ENCODE measurements at places on chromosomes 6 and 20.

DNA sequence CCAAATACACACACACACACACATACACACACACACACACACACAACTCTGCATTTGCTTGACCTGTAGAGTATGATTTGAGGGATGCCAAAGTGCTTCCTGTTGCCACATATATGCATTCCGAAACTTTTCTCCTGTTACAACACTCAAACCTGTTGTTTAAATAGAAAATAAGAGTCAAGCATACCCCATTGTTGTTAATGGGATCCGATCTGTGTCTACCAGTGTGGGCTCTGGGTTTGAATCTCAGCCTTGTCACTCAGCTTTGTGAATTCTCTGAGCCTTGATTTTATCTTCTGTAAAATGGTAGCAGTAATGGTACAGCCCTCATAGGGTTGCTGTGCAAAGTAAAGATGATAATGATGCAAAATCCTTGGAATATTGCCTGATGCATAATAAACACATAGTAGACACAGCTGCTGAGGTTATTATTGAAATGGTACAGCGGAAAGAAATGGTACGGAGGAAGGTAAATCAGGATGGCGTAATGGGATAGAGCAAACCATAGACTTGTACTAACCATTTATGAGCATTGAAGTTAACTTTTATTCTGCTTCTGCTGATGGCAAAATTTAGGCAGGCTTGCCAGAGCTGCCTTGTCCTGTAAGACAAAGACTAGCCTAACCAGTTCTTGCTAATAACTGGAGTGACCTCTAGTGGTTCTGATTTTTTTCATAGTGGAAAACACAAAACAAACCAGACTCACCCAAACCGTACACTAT lies 113.5 kb upstream of the PHACTR1 start:
- DNase-seq = no peak

DNA sequence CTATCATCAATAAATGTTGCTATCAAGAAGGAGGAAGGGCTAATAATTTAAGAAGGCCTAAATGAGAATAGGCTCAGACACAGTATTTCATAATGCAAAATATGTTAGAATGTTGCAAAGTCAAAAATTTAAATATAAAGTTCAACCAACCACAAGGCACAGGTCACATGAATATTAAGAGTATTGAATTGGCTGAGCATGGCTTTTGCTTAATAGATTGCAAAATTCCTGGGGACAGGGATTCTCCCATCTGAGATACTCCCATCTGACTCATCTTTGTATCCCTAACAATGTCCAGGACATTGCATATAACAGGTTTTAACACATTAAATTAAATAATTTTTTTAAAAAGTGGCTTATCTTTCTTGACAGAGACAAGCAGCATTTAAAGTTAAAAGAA lies 32.9 kb upstream of the UTRN start:
- no peak for DNase-seq

DNA sequence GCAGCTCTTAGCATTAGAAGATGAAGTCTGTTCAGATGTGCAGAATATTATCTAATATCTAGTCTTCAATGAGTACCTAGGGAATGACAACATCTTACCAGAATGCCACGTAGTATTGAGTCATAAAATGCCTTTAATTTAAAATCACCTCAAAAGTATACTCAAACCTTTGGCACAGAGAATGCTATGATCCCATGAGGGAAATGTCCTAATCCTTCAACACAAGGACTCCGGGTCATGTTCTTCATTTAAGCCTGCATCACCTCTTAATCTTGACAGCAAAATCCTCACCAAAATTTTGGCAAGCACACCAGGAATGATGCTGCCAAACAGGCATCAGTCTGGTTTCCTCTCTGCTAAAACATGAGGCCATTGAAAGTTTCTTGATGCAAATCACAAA lies 23.6 kb upstream of the MARCKS start:
- no peak for DNase-seq

- DNase-seq = no peak
Measured at GRCh38 chr6:29502181-29502580, 14.4 kb upstream of the MAS1L start.

DNA sequence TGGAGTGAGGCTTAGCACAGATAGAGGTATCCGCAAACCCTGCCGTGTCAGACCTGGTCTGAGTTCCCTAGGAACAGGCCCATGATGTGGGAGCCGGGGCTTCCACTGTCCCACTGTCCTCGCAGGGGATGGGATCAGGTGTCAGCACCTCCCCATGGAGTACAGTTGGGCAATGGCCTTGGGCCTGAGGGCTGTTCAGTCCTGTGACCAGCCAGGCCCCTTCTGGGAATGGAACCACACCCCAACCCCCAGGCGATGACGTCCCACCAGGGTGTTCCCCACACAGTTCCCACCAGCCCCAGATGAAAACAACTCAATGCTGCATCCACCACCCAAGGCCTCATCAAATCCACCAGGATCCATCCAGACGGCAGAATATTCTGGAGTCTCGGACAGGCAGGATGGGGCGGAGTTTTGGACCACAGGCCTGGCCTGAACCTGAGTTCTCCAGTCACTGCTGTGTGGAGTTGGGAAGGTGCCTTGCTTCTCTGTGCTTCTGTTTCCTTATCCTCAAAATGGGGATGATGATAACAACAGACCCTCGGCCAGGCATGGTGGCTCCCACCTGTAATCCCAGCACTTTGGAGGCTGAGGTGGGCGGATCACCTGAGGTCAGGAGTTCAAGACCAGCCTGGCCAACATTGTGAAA lies 62.2 kb downstream of the UBE2V1 start:
- no peak for DNase-seq

- no peak for DNase-seq
Measured at GRCh38 chr6:117496383-117496990, 14.0 kb downstream of the DCBLD1 start.

Measured in SIG-M5 (cell line).